ENCODE measurements at places on chromosomes 11 and 22. TPM values are rescaled to one million over a fixed set of nuclear protein-coding genes. Genes with fewer than 3 reads are reported as not detected.
A peak's percentile ranks its signal among the peaks of the same experiment; 100 is the strongest.

DNA sequence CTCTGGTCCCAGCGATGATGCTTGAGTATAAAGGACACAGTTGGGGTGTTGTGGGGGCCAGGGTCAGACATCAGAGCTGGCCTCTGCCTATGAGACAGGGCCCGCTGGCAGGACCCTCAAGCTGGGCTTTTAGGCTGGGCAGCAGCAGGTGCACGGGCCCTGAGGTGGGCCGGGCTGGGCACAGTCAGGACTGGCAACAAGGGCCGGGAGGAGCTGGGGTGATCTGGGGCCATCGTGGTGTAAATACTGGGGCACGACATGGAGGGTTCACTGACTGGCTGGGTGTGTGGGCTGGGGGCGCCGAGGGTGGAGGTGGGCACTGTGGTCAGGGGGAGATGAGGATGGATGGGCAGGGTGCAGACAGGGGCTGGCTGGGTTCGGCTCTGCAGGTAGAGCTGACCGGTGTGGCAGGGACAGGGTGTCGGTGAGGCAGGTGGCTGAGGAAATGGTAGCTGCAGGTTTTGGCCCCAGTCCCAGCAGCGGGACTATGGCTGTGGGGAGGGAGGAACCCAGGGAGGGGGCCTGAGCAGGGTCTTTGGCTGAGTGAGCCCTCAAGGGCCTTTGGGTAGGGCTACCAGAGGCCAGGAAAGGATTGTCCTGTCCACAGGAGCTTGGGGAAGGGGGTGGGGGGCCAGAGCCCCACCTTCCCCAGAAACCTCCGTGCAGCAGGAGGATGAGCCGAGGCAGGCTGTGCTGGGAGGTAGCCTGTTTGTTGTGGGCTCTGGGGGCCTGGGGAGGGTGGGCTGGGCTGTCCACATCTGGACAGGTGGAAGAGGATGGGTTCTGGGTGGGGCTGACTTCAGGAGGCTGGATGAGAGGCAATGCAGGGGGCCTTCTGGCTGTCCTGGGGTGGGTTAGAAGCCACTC, 81.4 kb downstream of the KCNQ1 start:
- no peak for DNase-seq

DNA sequence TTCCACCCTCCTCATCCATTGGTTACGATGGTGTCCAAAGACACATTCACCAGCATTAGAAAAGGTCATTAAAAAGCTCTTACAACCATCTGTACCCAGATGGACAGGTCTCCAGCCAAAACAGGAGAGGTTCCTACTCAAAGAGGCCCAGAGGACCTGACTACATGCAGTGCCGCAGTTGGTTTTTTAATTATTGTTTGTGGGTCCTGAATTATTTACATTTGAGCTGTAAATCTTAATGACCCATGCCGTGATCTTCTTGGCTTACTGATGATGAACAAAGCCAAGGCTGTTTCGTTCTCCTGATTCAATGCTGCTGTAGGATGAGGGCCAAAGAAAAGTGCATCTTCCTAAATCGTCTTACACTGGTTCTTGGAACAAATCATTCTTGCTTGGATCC, 83.7 kb downstream of the CADM1 start:
- DNase-seq = no peak

GRCh38 chr11:32288276-32288675, 147.1 kb downstream of the WT1 start:
- no peak for DNase-seq

- DNase-seq = no peak
Measured at GRCh38 chr11:13850231-13851005, 112.1 kb upstream of the SPON1 start.

DNA sequence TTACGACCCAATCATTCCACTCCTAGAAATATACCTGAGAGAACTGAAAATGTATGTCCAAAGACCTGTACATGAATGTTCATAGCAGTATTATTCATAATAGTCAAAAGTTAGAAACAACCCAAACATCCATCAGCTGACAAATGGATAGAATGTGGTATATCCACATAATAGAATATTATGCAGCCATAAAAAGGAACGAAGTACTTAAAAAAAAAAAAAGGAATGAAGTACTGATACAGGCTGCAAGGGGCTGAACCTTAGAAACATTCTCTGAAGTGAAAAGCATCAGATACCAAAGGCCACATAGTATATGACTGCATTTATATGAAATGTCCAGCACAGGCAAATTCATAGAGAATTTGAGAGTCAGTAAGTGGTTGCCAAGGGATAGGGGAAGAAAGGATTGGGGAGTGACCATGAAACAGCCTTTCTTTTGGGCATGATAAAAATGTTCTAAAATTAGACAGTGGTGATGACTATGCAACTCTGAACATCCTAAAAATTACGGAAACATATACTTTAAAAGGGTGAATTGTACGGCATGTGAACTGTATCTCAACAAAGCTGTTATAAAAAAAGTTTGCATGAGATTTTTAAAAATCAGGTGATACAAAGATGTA, 1.8 kb downstream of the TPST2 start:
- no peak for DNase-seq

Gene KRTAP5-7
- total RNA-seq = not detected

DNA sequence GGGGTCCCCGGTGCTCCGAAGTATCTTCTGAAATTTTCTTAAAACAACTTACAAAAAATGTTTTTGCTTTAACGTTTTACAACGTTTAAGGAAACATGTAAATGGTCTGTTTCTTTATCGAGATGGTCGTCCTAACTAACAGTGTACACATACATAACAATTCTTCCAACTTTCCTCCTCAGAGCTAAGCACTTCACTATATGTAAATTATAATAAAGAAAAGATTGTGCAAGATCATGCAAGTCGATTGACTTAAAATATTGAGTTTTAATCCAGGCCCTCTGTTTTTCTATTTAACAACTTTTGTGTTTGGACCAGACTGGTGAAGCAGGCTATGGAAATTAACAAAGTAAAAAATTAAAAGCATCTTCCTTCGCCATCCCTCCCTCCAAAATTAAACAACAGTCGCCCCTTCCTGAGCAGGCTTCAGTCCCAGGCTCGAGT, 4.9 kb downstream of the ALX4 start:
- DNase-seq = no peak

DNA sequence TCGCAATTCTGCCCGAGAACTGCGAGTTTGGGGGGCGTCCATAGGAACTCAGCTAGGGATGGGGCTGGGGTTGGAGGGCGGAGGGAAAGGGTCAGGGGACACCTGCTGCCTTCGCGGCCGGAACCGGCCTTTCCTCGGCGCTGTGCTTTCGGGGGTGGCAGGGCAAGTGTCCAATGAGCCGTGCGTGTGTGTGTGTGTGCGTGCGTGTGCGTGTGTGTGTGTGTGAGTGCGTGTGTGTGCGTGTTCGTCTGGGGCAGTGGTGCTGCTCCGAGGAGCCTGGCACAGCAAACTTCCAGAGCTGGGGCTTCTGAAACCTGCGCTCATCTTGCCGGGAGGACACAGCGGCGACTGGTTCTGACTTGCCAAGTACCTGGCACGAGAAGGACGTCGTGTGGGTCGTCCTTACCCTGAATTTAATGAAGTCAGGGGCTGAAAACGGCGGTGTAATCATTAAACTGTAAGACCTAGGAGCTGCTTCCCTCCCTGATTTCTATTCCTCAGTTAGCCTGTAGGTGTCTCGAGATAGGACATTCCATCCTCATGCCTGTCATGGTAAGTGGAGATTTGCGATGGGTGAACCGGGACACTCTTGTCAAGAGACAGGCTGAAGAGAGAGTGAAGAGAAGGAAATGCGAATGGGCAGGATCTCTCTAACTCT, 27.0 kb upstream of the AMOTL1 start:
- no peak for DNase-seq

- peak; percentile 17 for DNase-seq
Measured at GRCh38 chr22:23751441-23751996, 607 bp upstream of the ZNF70 start.

DNA sequence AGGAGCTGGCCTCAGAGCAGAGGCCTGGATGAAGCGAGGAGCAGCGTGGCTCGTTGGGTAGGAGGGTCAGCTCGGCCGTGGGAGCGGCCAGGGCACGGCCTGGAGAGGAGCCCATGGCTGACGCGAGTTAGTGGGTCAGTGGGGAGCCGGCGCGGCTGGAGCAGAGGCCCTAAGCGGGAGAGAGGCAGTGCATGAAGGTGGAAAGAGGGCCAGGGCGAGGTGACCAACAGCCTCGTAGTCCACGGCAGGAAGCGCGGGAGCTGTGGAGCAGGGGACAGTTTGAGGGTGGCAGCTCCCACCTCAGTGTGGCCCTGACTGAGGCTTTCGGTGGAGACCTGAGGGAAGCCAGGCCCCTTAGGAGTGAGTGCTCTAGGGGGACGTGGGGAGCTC, 24.1 kb downstream of the DCPS start:
- no peak for DNase-seq

DNA sequence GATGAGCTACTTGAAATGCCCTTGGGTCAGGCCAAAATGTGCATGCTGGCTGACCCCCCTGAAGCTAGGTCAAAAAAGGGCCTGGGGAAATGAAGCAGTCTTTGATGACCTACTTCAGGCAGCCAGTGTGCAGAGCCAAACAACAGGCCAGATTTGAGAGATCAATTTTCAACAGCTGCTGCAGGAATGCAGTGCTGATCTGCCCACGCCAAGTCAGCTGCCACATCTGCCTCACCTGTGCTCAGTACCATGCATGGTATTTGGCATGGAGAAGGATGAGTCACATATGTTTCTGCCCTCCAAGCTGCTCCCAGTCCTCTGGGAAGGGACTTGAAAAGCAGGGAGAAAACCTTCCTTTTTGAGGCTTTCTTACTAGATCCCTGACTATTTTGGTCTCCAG, 35.8 kb downstream of the MTNR1B start:
- DNase-seq = no peak

Gene RAG2
- not detected for total RNA-seq

Gene TTLL12
- 104 TPM for total RNA-seq

DNA sequence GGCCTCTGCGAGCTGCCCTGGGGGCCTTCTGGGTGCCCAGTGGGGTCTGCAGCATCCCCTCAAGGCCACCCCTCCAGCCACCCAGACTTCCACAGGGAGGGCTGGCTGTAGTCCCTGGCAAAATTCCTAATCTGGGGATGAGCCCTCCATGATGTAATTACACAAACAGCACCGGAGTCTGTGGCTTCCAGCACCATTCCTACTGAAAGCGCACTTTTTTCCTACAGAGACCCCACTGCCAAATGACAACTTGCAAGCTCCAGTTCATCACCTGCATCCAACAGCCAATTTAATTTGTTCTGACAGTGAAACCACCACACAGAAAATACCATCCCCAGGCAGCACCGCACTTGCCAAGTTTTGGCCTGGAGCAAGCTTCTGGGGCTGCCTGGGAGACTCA, 70.4 kb downstream of the TRMU start:
- no peak for DNase-seq

GRCh38 chr22:37249986-37250385, 5.9 kb upstream of the RAC2 start:
- DNase-seq = no peak

DNA sequence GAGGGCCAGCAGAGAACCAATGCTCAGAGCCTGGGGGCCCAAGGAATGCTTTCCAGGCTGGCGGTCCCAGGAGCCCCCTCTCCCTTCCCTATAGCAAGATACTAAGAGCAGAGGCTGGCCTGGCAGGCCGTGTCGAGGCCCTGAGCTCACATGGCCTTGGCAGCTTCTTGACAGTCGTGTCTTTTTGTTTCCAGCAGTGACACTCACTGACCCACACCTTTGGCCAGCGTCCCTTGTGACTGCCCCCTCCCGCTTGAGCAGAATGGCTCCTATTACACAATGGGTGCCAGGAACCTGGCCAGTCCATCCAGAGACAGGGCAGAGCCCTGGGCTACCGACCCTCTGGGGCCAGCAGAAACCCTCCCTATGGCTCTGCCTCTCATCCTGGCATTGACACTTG, 6.4 kb upstream of the CCND1 start:
- no peak for DNase-seq

Gene PANX2
- 0.66 TPM for total RNA-seq

DNA sequence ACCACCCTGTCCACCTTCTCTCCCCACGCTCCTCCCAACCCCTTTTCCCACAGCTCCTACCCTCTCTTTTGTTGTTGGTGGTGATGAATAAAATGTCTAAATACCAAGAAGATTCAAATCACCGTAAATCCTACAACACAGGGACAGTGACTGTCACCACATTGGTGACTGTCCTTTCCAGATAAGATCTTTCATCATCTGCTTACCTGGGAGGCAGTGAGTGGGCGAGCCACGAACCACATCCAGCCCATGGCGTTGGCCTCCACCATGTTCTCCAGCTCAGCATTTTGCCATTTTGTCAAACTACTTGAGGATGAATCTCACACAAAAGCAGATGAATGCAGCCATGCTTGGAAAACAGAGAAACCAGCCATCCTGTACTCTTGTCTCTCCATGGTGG, 6.7 kb upstream of the CYTH4 start:
- peak; percentile 49 for DNase-seq

DNA sequence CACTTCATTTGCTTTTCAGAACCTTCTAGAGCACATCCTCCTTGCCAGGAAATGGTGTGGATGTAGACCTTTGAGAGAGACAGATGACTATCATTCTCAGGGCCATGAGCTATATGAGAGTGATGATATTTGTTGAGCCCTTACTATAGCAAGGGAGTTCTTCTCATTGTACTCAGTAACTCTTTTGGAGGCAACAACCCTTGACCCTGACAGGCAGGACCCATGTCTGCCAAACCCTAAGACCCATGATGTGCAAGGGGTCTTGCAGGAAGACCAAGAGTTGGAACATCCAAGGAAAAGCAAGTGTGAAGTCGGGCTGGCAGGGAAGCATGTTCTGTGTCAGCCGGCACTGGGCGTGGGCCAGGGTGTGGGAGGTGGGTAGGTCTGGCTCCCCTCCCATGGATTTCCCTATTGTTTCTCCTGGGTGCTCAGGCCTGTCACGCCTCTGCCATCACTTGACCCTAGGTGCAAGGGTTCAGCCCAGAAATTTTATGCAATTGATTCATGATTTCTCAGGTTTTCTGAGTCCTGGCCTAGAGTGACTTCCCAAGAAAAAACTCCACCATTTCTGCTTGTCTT, 1.2 kb downstream of the FOLR3 start:
- DNase-seq = no peak

DNA sequence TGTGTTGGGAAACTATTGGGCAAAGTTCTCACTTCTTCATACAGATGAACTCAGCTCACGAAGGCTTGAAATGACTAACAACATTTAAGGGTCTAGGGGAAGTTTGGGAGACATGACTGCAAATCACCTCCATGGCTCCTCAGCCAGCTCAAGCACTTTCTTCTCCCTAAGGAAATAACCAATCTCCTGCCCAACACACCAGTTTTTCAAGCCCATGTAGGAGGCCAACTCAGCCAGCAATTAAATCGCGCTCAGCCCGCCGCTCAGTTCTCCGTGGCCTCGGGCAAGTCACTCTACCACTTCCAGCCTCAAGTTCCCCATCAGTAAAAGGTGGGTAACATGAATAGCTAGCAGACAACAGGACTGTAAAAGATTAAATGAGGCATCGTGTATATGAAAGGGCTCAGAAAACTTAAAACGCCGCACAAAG, 796 bp downstream of the POLDIP3 start:
- no peak for DNase-seq

DNA sequence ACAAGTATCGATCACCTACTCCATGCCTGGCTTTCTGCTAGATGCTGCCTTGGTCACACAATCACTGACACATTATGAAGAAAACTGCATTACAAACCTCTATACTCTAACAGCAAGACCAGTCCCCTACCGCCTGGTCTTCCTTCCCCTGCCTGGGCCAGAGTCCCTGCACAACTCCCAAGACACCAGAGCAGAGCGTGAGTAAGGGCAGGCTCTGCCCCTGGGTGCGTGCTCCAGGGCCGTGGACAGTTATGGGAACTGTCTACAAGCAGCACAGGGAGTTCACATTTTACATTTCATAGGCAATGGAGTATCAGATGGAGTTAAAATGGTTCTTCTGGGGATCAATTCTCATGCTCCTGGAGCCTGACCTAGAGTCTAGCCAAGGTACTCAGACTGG, 6.5 kb downstream of the FZD4 start:
- DNase-seq = no peak

GRCh38 chr11:12331239-12331874, 46.0 kb upstream of the PARVA start:
- peak; percentile 53 for DNase-seq

Data from activated naive CD8-positive, alpha-beta T cell treated with anti-CD3 and anti-CD28 coated beads for 36 hours (primary cell).